ENCODE measurements at places on chromosomes 1 and 21.

DNA sequence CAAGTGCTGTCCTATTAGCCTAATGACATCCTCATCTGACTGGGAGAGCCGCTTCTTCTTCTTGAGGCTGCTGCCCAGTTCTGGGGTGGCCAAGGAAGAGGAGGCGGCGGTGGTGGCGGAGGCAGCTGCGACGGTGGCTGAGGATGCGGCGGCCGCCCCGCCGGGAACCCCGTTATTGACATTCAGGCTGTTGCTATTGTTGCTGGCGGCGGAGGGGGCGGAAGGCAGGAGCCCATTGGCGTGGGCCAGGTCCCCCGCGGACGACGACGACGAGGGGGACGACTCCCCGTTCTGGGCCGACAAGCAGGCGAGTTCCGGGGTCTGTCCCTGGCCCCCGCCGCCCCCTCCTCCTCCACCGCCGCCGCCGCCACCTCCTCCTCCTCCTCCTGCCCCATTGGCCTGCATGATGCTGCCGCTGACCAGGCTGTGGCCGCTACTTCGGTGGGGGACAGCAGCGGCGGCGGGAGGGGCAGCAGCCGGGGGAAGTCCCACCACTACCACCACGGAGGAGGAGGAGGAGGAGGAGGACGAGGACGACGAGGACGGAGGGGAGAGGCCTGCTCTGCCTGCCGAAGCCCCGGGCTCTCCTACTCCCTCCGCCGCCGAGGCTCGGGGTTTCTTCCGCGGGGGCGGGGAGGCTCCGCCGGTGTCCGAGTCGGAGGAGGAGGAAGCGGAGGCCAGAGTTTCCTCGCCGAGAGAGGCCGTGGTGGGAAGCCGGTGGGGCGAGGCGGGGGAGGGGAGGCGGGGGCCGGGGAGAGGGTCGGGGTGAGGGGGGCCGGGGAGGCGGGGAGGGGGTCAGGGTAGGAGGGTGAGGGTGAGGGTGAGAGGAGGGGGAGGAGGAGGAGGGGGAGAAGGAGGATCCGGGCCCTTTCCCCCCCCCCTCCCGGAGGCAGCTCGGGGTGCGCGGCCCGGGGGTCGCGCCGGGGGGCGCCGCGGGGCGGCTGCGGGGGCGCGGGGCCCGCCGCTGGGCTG is 610 bp downstream of the WDR26 start:
- no peak for DNase-seq

GRCh38 chr1:93961906-93962305 is 52.7 kb upstream of the GCLM start:
- no peak for DNase-seq

- no peak for DNase-seq
Observed at GRCh38 chr21:31038376-31038775, at the start of gene KRTAP19-8. KRTAP19-8 (minus strand) TSS chr21:31038476; CDS start chr21:31038443, 33 bp downstream.

DNA sequence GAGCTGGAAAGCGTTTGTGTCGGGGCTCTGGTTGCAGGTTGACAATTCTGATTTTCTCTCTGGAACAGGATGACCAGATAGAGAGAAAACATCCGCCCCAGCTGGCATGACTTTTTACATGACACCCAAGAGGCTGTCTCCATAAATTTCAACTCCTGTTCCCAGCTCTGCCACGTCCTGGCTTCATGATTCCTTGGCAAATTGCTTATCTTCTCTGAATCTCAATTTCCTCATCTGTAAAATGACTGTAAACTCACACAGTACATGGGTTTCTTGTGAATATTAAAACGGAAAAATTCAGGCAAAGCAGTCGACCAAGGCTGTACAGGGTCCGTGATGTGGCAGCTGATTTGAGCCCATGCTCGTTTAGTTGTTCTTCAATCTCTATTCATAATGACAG is 572.7 kb downstream of the AJAP1 start:
- DNase-seq, result no peak

- no peak for DNase-seq
Observed at GRCh38 chr1:209710847-209711246, 6.2 kb downstream of the HSD11B1 start.

DNA sequence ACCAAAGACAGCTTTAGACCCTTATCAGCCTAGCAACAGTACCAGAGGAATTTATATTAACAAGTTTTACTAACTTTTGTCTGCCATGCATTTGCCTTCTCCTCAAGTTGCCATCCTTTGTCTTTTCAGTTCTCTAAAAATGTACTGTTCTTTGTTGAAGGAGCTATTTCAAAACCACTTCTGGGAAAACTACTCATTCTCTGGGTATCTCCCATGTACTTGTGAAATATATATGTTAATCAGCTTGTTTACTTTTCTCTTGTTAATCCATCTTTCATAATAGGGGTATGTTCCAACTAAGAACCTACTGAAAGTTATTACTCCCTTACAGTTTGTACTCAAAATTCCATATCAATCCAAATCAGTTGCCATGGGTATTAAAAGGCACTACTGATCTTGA is 16.3 kb downstream of the DPYD start:
- no peak for DNase-seq

DNA sequence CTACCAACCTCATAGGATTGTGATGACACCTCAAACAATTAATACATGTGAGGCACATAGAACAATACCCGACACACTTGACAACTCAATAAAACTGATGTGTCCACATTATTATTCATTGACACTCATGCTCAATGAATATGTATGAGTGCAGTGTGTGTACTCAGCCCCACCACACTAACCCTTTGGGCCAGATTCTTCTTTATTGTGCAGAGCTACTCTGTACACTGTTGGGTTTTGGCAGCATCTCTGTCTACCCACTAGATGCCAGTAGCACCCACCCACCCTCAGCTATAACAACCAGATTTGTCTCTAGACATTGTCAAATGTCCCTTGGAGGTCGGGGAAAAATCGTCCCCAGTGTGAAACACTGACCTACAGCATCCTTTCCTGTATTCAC is 10.1 kb downstream of the CASP9 start:
- no peak for DNase-seq

DNA sequence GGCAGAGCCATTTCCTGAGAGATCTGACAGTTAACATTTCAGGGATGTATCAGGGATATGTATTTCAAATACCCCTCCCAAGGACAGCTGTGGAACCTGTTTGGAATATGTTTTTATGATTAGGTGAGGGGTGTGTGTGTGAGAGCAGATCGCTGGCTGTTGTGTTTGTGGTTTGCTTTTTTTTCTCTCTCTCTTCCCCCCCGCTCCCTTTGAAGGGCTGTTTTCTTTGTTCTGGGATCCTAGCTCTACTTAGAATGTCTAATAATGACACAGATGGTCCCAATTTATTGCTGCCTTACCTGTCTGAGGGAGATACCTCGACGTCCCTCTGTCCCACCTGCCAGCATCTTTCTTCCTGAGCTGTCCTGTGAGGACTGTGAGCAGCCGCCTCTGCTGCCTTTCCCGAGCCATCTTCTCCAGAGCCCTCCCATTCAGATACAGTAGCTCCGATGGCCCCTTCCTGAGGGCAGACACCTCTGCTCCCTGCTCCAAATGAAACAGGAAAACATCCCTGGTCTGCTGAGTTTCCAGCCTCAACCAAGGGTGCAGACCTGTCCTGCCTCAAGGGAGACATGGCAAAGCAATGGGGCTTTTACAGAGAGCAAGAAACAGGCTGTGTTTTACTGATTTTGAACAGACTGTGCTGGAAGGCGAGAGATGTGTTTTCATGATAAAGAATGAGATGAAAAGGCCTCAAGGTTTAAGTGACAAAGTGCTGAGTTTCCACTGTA is 138.0 kb upstream of the TNR start:
- no peak for DNase-seq

- no peak for DNase-seq
Observed at GRCh38 chr21:40227096-40227495, 359.9 kb downstream of the PCP4 start.

- no peak for DNase-seq
Observed at GRCh38 chr1:221290669-221291068, 411.4 kb downstream of the HLX start.

GRCh38 chr1:8687039-8687438 is 130.4 kb downstream of the RERE start:
- no peak for DNase-seq

DNA sequence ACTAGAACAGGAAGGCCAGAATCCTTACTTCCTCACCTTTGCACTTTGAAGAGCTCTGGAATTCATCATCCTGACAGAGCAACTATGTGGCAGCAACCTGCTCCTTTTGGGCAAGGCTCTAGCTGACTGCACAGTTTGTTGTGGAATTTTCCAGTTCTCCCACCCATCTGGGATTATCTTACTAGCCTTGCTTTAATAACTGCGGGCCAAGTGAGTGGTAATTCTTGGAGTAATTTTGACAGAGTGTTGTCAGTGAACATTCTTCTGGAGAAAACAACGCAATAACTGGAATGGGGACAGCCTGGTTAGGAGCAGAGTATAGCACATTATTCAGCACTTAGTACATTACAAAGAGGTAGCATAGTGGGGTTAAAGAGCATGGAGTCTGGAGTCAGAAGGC is 75.3 kb downstream of the NTMT2 start:
- no peak for DNase-seq

DNA sequence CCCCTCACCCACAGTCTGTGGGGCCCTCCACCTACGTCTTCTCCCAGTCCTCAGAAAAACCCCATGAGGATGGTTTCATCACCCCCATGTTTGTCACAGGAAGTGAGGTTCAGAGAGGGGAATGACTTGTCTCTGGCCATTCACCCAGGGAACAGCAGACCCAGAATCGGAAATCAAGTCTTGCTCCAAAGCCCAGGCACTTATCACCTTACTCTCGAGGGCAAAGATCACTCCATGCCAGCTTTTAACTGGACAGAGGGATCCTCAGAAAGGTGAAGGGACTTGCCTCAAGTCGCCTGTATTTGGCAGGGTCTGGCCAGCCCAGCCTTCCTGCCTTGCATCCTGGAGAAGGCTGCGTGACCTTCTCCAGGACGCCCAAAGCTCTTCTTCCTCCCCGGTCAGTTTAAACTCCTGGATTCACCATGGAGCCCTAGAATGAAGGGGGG is 57.9 kb upstream of the SSBP3 start:
- no peak for DNase-seq

DNA sequence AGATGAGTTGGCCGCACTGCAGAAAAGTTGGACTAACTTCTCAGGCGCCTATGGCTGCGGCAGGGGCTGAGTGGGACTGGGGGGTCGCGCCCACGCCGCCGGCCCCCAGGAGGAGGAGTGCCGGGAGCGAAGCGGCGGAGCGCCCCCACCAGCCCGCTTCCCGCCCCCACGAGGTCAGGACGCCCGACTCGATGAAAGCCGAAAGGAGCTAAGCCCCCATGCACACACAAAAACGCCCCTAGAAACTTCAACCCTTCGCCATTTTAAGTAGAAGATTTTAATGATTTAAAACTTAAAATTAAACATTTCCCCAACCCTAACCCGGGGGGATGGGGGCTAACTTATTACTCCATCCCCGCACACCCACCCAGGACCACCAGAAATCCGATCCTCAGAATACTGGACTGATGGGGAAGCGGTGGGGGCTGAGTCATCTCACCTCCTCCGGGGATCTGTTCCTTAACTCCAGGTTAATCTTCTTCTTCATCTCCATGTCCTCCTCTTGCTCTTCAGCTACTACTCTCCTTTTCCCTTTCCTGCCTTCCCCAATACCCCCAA is 539 bp downstream of the ANP32E start:
- DNase-seq, result no peak
